ENCODE measurements at places on chromosomes 6 and 20.

- no peak for DNase-seq
Observed at GRCh38 chr20:58731192-58731591, 38.6 kb downstream of the NPEPL1 start.

DNA sequence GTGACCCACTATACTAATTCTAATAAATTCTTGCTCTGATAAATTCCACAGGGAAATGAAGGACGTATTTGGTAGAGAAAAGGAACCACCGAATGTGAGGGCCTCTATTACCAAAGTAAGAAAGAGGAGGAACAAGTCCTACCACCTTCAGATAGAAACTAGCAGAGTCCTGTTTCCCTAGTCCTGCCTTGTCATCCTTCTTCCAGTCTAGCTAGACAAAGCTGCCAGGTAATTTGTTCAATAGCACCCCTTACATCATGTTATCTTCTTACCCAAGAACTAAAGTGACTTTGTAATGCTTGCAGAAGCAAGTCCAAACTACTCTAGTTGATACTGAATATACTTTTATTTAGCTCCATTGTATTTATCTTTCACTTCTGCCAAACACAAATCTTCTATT is 29.3 kb upstream of the FAM83B start:
- no peak for DNase-seq

DNA sequence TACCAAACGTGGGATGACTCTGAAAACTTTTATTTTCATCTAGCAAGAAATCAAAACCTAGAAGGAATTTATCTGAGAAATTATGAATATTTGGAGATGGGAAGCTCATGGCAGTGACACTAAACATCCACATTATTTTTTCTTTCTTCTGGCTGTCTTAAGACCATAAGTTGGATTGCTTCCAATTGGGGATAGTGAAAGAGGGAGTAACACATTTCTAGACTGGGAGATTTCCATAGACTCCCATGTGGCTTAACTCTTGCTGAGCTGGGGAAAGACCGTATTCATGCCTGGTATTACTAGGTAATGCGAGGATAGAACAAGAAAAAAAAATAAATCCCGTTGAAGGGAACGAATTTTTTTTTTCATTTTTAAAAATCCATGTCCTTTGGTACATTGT is 120.0 kb downstream of the UTRN start:
- no peak for DNase-seq

GRCh38 chr6:26269531-26270485 is 95.2 kb upstream of the BTN3A2 start:
- no peak for DNase-seq

DNA sequence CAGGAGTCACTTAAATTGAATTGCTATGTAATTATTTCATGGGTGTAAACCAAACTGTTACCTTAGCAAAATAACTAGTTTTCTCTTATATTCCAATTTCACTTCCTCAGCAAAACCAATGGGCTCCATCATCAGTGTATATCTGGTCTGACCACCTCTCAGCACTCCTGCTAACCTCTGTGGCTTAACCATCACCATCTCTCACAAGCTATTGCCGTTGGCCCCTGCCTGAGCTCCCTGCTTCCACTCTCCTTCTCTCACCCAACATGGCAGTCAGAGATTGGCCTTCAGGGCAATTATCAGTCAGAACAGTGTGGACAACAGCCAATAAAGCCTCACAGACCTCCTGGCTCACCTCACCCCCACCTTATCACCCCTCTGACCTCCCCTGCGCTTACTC is 124.0 kb downstream of the CARMIL1 start:
- DNase-seq, result no peak

GRCh38 chr6:105835373-105835772 is 250.8 kb upstream of the PRDM1 start:
- no peak for DNase-seq

DNA sequence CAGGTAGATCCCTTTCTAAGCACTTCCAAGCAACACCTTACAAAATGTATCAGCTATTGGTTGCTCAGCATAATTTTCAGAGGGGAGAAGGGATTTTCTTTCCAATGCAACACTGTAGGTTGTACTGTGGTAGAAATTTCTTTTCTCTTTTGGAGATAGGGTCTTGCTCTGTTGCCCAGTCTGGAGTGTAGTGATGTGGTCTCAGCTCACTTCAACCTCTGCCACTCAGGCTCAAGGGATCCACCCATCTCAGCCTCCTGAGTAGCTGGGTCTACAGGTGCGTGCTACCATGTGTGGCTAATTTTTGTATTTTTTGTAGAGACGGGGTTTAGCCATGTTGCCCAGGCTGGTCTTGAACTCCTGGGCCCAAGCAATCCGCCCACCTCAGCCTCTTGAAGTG is 16.3 kb downstream of the RAD21L1 start:
- DNase-seq, result no peak

GRCh38 chr6:90462102-90462501 is 124.8 kb downstream of the MAP3K7 start:
- DNase-seq, result no peak

- DNase-seq, result no peak
Observed at GRCh38 chr6:167668754-167669552, 157.8 kb upstream of the AFDN start.

DNA sequence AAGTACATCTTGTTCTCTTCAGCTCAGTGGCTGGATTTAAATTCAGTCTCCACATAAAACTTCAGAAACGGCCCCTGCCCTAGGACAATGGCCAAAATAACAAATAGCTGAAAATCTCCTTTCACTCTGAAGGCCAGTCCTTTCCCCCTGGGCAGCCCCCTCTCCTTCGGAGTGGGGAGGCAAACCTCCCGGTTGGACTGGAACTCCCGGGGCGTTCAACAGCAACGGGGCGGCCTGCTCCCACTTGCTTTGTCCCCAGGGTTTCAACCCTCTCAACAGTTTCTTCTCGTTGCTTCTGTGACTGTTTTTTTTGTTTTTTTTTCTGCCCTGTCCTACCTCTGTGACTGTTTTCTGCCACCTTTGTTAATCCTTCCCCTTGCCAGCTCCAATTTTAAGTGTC is 102.6 kb upstream of the DUSP22 start:
- no peak for DNase-seq

- no peak for DNase-seq
Observed at GRCh38 chr20:45344168-45344860, 3.9 kb downstream of the SDC4 start.

DNA sequence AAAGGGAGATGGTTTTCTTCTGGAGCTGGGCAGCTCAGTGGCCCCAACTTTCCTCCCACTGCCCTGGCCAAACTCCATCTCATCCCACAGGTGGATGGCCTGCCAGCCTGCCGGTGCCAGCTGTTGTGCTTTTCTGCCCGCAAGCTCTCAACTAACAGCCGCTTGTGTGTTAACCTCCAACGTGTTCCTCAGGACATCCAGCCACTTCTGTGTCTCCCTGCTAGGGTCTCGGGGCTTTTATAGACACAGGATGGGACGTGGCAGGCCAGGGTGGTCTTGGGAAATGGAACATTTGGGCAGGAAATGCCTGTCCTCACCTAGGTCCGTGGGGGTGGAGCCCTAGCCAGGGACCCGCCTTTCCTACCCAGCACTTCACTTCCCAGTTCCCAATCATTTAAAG is 171.1 kb upstream of the RGS17 start:
- no peak for DNase-seq
